ENCODE measurements at places on chromosomes 1 and 21. TPM values are rescaled to one million over a fixed set of nuclear protein-coding genes. Genes with fewer than 3 reads are reported as not detected.

GRCh38 chr1:153431427-153431826, 15.1 kb downstream of the S100A7A start:
- DNase-seq: no peak

DNA sequence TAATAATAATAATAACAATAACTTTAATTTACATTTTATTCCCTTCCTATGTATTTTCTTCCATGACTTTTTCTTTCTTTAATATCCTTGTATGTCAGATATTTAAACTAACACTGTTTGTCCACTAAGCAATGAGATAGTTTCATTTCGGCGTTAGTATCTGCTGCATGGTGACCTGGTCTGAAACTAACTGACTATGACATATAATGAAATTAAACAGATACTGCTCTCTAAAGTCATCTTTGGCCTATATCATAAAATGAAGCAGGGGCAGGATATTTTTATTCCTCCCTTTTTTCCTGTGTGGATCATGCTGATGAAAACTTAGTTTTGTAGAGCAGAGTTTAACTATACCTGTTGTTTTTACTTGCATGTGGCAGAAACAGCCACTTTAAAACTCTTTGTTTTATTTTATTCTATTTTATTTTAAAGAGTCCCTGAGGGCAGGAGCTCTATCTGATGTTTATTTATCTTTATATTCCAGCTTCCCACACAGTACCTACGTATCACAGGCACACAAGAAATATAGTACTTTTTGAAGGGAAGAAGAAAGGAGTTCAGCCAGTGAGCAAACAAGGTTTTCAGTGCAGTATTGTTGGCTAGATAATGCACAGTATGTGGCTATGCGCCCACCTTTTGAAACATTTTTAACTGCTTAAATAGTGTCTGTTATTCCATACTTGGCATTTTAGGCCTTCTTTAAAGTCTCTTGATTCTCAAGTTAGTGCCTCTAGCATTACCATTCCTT, 165.6 kb downstream of the PHTF1 start:
- DNase-seq: no peak

- DNase-seq: peak; percentile 58
Observed at GRCh38 chr21:32412162-32413014, at the start of gene EVA1C. Gene EVA1C (plus strand): TSS chr21:32412706. CDS start chr21:32412854, 148 bp downstream.

The FCRL4 gene
- polyA plus RNA-seq: not detected

DNA sequence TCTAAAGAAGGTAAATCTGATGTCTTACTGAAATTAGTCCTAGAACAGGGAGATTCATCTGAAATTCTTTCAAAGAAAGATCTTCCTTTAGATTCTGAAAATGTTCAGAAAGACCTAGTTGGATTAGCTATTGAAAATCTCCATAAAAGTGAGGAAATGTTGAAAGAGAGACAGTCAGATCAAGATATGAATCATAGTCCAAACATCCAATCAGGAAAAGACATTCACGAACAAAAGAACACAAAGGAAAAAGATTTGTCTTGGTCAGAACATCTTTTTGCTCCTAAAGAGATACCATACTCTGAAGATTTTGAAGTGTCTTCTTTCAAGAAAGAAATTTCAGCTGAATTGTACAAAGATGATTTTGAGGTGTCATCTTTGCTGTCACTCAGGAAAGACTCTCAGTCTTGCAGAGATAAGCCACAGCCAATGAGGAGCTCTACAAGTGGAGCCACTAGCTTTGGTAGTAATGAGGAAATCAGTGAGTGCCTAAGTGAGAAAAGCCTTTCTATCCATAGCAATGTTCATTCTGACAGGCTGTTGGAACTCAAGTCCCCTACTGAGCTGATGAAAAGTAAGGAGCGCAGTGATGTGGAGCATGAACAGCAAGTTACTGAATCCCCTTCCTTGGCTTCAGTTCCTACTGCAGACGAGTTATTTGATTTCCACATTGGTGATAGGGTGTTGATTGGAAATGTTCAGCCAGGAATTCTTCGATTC, 61.6 kb upstream of the QSOX1 start:
- DNase-seq: no peak

GRCh38 chr1:192802406-192802805, 6.4 kb upstream of the RGS2 start:
- no peak for DNase-seq

GRCh38 chr1:215970406-215970805, 403.3 kb downstream of the KCTD3 start:
- DNase-seq: no peak

The NDUFS2 gene
- polyA plus RNA-seq: 142 TPM

GRCh38 chr1:96145492-96145891, 576.1 kb upstream of the PTBP2 start:
- no peak for DNase-seq

- DNase-seq: no peak
Observed at GRCh38 chr1:56003846-56004245, 575.5 kb downstream of the PLPP3 start.

The PALMD gene
- 3.1 TPM for polyA plus RNA-seq
